Urothelium cell line (cell line): ENCODE measurements at places on chromosomes 2 and 18.
A peak's percentile ranks its signal among the peaks of the same experiment; 100 is the strongest.

DNA sequence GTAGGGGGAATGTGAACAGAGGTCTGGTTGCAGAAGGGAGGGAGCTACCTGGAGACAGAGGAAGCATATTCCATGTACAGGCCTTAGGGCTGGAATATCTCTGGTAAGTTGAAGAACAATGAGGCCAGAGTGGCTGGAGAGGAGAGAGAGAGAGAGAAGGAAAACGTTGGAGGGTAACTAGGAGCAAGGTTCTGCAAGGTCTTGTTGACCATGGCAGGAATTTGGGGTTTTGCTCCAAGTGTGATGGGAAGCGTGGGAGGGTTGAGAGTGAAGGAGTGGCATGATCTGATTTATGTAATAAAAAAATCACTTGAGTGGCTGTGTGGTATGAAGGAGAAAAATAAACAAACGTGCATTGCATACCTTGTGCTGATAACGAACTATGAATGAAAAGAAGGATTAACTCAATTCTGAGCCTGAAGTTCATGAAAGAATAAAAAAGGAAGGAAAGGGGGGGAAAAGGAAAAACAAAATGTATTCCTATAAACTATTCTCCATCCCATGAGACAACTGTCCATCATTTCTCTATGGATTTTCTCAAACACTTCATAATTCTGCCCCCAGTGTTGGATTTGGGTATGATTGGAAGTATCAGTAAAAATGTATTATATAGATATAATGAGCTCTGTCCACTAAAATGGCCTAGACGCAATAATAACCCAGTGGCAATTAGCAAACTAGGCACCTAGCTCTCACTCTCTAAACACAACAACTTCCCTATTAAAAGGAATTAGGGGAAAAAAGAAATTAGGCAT, 59.7 kb upstream of the PMAIP1 start:
- no peak for DNase-seq

DNA sequence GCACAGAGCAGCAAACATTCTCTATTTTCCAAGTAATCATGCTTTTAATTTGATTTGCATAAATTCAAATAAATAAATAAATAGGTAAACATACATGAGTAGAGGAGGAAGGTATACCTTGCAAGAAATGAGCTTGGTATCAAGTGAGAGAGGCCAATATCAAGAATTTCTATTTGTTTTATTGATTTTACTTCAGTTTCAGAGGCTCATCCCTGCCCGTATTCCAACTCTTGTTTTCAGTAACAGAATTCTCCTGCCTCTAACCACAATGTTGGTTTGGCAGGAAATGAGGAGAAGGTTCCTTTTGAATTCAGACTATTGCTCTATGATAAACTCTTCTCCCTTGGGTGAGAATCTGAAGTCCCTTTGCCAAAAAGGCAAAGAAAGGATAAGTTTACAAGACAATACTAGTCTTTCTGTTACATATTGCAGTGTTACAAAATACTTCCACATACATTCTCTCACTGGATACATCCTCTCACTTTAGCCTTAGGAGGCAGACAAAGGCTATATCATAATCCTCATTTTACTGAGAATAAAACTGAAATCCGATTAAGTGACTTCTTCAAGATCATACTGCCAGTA, 68.3 kb upstream of the ZNF397 start:
- no peak for DNase-seq

DNA sequence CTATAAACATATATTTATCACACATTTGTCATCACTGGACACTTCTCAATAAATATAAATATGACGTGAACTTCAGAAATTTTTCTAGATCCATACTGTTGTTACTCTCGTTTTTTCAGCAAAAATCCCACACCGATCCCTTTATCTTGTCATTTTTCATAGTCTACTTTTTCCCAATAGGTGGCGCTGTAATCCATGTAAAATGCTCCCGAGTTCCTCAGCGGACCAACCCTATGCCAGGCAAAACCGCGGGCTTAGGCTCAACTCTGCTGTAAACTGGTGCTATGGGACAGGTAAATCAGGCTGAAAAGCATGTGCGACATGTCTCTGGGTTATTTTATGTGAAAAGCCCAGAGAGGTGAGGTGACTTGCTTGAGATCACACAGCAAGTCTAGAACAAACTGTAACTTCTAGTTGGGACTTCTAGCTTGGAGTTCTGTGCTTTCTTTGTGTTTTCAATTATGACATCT, 104.0 kb downstream of the COBLL1 start:
- DNase-seq: peak; percentile 70

GRCh38 chr2:1548910-1549673, 135.8 kb downstream of the TPO start:
- no peak for DNase-seq

- DNase-seq: no peak
These were observed 1142.8 kb downstream of the RPIA start for GRCh38 chr2:89834306-89834705.

DNA sequence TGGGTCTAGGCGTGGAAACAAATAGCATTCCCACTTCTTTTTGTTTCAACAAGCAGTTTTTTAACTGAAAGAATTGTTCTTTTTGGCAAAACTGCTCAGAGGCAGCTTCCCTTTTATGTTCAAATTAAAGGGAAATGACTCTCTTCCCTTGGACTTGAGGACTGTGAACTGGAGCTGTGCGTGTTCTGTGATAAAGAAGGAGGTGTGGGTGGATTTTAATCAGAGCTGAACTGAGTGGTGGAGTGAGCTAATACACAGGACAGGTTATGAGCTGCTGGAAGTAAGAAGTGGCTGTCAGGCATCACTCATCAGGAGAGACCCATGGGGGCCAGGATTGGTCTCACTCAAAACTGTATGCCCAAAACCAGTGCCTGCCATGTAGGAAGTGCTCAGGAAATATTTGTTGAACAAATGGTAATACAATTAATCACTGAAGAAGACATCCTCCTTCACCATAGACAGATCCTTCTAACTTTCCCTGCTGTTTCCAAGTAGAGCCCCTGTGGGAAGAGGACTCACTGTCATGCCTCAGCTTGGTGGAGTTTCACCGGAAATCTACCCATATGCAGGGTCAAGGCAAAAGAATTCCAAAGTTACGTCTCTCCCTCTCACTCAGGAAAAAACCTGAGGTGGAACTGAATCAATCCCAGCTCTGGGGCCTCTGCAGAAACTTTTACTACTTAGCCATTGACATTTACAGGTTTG, 55.9 kb downstream of the FEZ2 start:
- no peak for DNase-seq

DNA sequence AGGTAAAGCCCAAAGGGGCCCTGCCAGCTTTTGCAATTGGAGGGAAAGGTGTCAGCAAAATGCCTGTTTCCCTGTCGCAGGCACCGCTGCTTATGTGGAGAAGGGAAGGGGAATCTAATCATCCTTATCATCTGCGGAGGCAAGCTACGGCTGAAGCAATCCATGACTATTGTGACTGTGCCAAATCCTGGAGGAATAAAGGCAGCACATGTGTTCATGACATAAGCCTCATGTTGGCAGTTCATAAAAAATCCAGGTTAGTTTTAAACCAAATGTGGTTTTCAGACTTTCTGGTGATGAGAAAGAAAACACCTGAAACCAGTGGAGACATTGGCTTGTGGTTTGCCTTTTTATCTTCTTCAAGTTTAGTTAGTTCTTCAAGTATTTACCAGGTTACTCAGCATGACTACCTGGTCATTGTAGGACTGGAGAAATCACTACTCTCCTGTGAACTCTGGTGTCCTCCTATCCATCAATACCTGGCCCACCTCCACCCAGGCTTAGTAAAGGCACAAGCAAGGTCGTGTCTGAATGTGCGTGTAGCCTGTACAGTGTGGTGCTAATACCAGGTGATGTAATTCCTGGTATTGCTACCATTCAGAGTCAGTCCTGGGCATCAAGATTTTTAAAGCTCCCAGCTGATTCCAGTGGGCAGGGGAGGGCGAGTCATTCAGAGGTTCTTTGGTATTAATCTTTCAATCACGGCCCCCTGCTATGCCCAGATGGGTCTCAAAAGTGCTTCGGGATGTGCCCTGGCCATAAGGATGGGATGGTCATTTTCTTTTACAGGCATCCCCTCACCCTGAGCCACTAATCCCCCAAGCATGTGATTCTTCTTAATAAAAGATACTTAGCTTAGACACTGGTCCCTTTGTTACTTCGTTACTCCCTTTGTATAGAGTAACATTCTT, 96.8 kb downstream of the TGFA start:
- no peak for DNase-seq

DNA sequence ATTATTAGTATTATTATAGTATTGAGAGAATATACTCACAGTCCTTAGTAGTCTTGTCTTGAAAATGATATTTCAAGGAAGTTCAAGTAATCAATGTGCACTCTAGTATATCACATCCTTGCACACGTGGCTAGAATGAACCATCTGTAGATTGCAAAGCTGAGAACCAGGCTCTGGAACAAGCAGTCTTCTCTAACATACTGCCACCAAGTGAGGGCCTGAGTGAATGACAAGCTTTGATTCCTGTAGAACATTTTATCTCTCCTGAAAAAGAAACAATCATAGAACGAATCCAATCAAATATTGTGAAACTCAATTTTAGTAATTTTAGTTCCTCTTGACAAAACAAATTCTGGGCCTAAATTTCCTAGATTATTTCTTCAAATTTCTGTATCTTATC, 55.3 kb upstream of the SULT1C3 start:
- peak; percentile 50 for DNase-seq

GRCh38 chr2:100924122-100924519, 78.0 kb upstream of the RPL31 start:
- no peak for DNase-seq

DNA sequence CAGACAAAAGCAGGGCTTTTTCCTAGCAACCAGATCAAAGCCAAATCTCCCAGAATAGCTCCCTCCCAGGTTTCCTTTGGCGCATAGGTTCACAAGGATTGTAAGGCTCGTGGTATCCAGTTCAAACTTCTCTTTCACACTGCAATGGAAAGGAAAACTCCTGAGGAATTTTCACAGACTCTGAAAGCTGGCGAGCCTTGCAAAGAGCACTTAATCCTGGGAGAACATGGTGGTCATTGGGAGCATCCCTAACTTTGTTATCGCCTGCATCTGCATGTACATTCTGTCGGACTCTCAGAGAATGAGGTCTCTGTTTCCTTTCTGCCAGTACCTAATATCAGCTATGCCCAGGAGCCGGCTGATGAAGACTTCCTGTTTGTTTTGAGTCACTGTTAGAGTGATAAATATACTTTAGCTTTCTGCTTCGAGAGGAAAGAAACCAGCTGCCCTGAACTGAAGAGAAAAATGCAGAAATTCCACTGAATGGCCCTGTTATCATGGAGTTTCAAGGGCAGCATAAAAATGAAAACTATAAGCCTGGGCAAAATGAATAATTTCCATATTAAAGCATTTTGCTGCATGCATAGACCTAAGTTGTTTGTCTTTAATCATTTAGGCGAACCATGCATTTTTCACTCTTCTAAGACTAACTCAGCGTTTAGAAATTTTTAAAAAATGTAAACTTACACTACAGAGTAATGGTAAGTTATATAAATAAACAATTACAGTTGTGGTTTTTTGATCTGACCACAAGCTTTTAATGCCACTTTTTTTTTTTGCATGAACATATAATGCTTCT, 76.4 kb upstream of the ZEB2 start:
- peak; percentile 51 for DNase-seq

DNA sequence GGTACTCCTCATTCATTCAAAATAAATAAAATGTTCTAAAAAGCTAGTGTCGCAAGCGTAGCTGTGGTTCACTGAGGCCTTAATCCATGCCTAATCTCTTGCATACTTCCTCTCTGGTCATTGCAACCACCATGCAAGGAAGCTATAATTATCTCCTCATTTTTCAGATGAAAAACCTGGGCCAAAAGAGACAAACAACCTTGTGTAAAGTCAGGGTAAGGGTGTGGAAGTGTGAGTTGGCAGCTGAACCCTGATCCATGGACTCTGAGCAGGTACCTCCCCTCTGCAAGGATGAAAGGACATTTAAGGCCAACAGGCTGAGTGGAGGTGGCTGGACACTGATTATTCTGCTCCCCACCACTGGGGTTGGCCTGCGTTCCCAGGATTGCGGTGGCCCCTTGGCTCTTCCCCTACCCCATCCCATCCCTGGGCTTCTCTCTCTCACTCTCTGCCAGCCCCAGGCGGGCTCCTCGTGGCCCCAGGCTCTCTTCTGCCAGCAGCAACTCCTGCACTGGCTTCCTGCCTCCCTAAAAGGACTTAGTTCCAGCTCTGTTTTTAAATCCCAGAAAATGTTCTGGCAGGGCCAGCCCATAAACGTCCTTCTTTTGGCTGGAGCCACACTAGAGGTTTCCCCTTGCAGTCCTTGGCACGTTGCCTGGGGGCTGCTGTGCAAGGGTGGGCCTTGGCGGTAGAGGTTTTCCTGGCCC, 72.0 kb upstream of the AFF3 start:
- no peak for DNase-seq

GRCh38 chr2:16765356-16765755, 99.7 kb upstream of the CYRIA start:
- DNase-seq: no peak

DNA sequence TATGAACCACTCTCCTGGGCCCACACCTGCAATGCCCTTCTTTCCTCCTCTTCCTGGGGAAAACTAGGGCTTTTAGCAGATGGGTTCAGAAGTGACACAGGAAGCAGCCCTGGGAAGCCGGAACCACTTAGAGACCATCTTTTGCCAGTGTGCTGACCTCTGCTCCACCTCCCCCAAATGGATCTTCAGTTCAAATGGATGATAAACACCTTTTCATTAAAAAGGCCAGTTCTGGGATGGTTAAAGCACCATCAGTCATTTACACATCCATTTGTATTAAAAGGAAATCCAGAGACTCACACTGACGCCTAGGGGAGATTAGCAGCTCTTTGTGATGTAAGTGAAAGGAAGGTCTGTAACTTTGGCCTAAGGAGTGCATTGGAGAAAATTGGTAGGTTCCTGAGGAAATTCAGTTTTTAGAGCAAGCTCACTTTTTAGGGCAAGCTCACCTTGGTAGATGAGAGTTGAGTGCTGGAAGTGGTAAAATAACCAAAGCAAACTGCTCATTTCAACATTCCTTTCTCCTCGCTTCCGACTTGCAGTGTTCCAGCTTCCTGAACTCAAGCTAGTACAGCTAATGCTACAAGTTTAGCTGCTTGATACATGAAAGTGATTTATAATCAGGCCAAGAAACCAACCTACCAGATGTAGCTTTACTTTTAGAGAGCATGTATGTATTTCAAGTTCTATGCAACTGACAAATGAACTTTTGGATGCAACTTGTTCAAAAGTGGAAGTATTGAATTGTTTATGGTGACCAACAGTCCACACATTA, 47.7 kb downstream of the ACTR2 start:
- no peak for DNase-seq
